ENCODE measurements at places on chromosomes 6 and 20. TPM values are rescaled to one million over a fixed set of nuclear protein-coding genes. Genes with fewer than 3 reads are reported as not detected.

PLCB4 gene
- polyA plus RNA-seq: 3.5 TPM

GRCh38 chr20:37970856-37971245 is 62.4 kb downstream of the TTI1 start:
- no peak overlapping the region for H3K27ac ChIP-seq
- H3K4me3 ChIP-seq: no peak overlapping the region
- no peak for DNase-seq
- no peaks in the 10 kb centered on the region for H3K36me3 ChIP-seq

BMP5 gene
- polyA plus RNA-seq: not detected

GRCh38 chr6:76792394-76792793 is 670.9 kb downstream of the HTR1B start:
- H3K4me1 ChIP-seq: peaks cover 19% of the 10 kb centered on the region
- H3K4me3 ChIP-seq: no peak overlapping the region
- no peaks in the 10 kb centered on the region for H3K36me3 ChIP-seq
- H3K27ac ChIP-seq: no peak overlapping the region

DNA sequence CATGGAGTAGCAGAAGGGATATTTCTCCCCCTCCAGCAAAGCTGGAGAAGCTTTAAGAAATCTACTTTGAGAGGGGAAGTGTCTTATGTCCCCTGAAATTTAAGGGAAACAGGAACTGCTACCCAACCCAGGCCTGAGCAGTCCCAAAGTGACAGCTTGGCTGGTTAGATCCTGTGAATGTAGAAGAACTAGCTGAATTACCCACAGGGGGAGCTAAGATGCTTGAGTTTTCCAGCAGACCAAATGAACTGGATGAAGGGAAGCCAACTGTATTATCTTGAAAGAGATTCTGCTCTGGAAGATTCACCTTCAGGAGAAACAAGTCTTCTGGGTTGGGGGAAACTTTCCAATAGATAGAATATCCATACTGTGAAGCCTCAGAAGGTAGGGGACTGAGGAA is 303.3 kb upstream of the MMS22L start:
- DNase-seq: peak; percentile 60
- no peaks in the 10 kb centered on the region for H3K4me1 ChIP-seq
- H3K27me3 ChIP-seq: no peaks in the 10 kb centered on the region

GRCh38 chr6:5334341-5334740 is 73.0 kb downstream of the FARS2 start:
- H3K27ac ChIP-seq: no peak overlapping the region
- H3K36me3 ChIP-seq: no peaks in the 10 kb centered on the region
- no peaks in the 10 kb centered on the region for H3K4me1 ChIP-seq
- no peaks in the 10 kb centered on the region for H3K27me3 ChIP-seq
- no peak overlapping the region for H3K4me3 ChIP-seq
- DNase-seq: no peak

DNA sequence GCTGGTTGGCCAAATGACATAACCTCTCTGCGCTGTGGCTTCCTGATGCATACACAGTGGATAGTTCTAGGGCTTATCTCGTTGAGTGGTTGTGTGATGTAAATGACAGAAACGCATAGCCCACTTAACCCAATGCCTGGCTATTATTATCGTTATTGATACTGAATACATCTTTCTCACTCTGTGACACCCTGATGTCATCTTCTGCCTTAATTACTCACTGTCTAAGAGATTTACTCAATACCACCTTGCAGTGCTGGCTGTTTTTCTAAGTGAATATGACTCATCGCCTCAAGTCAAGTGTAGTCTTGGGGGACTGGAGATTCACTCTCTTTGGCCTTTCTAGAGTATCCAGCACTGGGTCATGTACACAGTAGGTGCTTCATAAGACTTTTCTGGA is 73.6 kb downstream of the NDUFAF5 start:
- no peak overlapping the region for H3K4me3 ChIP-seq
- no peak overlapping the region for H3K27ac ChIP-seq
- H3K27me3 ChIP-seq: no peaks in the 10 kb centered on the region
- H3K36me3 ChIP-seq: no peaks in the 10 kb centered on the region

DNA sequence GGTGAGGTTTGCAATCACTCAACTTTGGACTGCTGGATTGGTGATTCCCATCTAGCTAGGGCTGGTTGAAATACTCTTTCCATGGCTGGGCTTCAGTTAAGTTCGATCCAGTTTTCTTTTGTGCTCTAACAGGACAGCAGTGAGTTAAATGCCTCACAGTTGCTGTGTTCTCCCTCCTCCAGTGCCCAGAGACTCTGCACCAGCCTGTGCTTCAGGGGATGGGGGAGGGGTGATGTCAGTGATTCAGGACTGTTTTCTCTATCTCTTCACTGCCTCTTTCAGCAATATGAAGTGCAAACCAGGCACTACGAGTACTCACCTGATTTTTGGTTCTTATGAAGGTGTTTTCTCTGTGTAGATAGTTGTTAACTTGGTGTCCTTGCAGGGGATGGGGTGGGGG is 88.2 kb upstream of the FAM83B start:
- no peak overlapping the region for H3K27ac ChIP-seq
- 0 out of 2 replicates have a peak, but pooled peaks cover 8% of the 10 kb centered on the region for H3K27me3 ChIP-seq
- no peaks in the 10 kb centered on the region for H3K36me3 ChIP-seq
- no peaks in the 10 kb centered on the region for H3K4me1 ChIP-seq

WFDC12 gene
- polyA plus RNA-seq: not detected

EPHA7 gene
- not detected for polyA plus RNA-seq

SDCBP2 gene
- 4.2 TPM for polyA plus RNA-seq

DNA sequence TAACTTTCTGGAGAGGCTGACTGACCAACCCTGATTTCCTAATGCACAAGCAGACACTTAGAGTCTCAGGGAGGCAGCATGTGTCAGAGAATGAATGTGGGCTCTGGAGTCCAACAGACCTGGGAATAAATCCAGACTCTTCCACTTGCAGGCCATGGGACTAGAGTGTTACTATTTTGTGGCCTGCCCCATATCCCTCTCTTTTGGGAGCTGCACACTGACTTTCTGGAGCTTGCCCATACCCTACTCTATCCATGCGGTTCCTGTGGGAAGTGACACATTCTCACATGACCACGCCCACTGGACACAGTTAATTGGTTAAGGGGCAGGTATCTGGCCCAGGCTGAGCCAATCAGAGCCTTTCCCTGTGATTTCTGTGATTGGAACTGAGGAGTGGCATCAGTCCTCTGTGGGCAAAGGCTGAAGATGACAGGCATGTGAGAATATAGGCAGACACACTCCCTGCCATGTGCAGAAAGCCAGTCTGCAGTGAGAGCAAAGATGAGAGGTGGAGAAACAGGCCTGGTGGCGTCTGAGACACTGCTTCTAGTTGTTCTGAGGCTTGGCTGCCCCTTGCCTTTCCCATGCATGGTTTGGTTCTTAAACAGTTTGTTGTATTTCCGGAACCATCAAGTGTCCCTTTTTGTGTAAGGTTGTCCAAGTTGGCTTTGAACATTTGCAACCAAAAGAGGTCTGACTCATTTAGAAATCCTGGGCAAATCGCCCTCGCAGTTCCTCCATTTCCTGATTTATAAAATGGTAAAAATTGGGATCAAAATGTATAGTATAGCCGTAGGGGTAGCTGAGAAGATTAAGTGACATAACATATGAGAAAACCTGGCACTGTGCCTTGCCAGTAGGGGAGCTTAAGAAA is 125.6 kb downstream of the CDC5L start:
- no peak overlapping the region for H3K27ac ChIP-seq
- peak; percentile 61 for DNase-seq
- no peaks in the 10 kb centered on the region for H3K36me3 ChIP-seq
- no peak overlapping the region for H3K4me3 ChIP-seq
